ENCODE measurements at places on chromosomes 5 and 9. TPM values are rescaled to one million over a fixed set of nuclear protein-coding genes. Genes with fewer than 3 reads are reported as not detected.

DNA sequence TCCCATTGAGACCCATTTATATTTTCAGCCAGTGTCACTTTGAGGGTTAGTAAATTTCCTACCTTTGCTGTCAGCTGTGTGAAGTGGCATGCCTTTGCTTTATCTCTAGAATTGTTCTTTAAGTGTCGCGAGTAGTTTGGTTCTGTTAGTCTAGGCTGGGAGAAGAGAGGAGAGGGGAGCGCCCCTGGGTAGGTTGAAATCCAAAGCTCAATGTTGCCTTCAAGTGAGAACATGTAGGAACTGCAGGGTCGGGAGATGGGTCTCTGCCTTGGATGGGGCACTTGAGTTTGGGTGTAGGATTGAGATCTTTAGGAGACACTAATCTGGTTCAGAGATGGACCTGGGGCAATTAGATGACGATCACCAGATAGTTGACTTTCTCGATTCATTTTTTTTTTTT lies 46.3 kb downstream of the STC2 start:
- DNase-seq: no peak
- peaks cover 15% of the 10 kb centered on the region for H3K4me1 ChIP-seq
- H3K4me3 ChIP-seq: no peak overlapping the region
- no peak overlapping the region for H3K27ac ChIP-seq
- H3K36me3 ChIP-seq: no peaks in the 10 kb centered on the region

- peaks cover 1% of the 10 kb centered on the region for H3K27me3 ChIP-seq
- H3K4me1 ChIP-seq: no peaks in the 10 kb centered on the region
- no peak overlapping the region for H3K27ac ChIP-seq
Observed at GRCh38 chr5:2836133-2836532, 84.7 kb upstream of the IRX2 start.

The ZNF189 gene
- 17.9 TPM for total RNA-seq

GRCh38 chr5:102583276-102584124 lies 84.7 kb upstream of the SLCO6A1 start:
- H3K27ac ChIP-seq: no peak overlapping the region
- no peak for DNase-seq
- H3K4me3 ChIP-seq: no peak overlapping the region
- H3K27me3 ChIP-seq: no peaks in the 10 kb centered on the region
- peaks cover 9% of the 10 kb centered on the region for H3K4me1 ChIP-seq

GRCh38 chr5:123907349-123907748 lies 395.4 kb downstream of the CSNK1G3 start:
- no peaks in the 10 kb centered on the region for H3K27me3 ChIP-seq
- DNase-seq: no peak
- no peak overlapping the region for H3K27ac ChIP-seq
- H3K4me1 ChIP-seq: peaks cover 12% of the 10 kb centered on the region

DNA sequence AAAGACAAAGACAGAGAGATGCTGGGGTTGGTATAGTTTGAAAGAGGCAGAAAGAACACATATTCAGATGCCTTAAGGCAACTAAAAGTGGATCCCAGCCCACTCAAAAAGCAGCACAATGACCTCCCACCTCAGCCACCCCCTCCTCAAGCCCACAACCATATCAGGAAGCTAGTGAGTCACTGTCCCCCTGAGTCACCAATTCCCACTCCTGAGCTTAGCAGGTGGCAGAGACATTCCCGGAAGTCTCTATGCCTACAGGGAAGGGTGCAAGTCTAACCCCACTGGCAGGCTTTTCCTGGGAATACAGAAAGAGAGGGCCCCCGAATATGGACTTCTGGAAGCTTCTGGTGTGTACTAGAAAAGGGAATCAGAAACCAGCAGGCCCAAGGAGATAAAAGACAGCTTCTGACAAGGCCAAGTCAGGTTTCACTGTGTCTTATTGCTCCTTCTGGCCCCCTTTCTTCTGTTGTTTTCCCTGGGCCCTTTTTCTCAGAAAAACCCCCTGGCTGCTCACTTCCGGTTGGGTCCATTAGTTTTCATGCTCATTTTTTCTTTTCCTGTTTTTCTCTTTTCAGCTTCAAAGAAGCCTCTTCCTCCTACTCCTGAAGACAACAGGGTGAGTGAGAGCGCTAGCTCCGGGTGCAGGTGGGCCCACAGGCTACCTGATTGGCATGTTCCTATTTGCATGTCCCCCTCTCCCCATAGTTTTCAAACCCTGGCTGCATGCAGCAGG lies 36.8 kb downstream of the ITK start:
- H3K27me3 ChIP-seq: peaks cover 1% of the 10 kb centered on the region
- DNase-seq: no peak
- H3K4me3 ChIP-seq: no peak overlapping the region
- H3K27ac ChIP-seq: no peak overlapping the region

- H3K36me3 ChIP-seq: no peaks in the 10 kb centered on the region
- no peak overlapping the region for H3K4me3 ChIP-seq
- DNase-seq: no peak
Observed at GRCh38 chr5:123783421-123783820, 271.4 kb downstream of the CSNK1G3 start.

- no peak for DNase-seq
- H3K27ac ChIP-seq: peak overlapping the region; percentile 76
- H3K4me3 ChIP-seq: peak overlapping the region; percentile 20
- H3K27me3 ChIP-seq: no peaks in the 10 kb centered on the region
- H3K36me3 ChIP-seq: no peaks in the 10 kb centered on the region
- peaks cover 9% of the 10 kb centered on the region for H3K4me1 ChIP-seq
Observed at GRCh38 chr9:92446536-92446935, 22.3 kb upstream of the OMD start.

The FAM169A gene
- total RNA-seq: 8.8 TPM

DNA sequence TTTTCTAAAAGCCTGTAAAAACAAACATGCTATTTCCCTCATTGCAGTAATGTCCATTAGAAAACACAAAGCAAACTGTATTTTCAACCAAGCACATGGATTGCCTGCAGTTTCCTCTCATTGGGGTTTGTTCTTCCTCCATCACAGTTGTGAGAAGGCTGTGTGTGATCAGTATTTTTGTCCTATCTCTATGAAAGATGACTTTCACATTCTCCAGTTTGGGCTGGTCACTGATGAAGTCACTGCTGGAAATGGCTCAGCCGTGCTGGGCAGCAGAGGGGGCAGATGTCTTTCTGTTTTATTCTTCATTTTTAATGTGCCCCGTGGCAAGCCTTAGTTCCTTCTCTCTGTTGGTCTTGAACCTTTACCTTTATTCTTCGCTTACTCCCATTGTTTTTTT lies 288.9 kb upstream of the MPDZ start:
- peak overlapping the region; percentile 83 for H3K27ac ChIP-seq
- no peak for DNase-seq
- H3K36me3 ChIP-seq: no peaks in the 10 kb centered on the region
- peak overlapping the region; percentile 64 for H3K4me3 ChIP-seq

DNA sequence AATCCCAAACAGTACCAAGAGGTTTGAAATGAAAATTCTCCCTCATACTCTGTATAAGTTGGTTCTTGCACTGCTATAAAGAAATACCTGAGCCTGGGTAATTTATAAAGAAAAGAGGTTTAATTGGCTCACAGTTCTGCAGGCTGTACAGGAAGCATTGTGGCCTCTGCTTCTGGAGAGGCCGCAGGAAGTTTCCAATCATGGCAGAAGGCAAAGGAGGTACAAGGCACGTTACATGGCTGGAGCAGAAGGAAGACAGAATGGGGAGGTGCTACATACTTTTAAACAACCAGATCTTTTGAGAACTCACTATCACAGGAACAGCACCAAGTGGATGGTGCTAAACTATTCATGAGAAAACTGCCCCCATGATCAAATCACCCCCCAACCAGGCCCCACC lies 25.6 kb upstream of the ERBIN start:
- H3K4me3 ChIP-seq: no peak overlapping the region
- H3K4me1 ChIP-seq: no peaks in the 10 kb centered on the region
- DNase-seq: no peak

GRCh38 chr5:759111-759751 lies 25.3 kb downstream of the ZDHHC11B start:
- peaks cover 15% of the 10 kb centered on the region for H3K27me3 ChIP-seq
- no peaks in the 10 kb centered on the region for H3K4me1 ChIP-seq
- no peak overlapping the region for H3K4me3 ChIP-seq
- H3K36me3 ChIP-seq: no peaks in the 10 kb centered on the region
- no peak overlapping the region for H3K27ac ChIP-seq
- no peak for DNase-seq

The OR13F1 gene
- not detected for total RNA-seq

DNA sequence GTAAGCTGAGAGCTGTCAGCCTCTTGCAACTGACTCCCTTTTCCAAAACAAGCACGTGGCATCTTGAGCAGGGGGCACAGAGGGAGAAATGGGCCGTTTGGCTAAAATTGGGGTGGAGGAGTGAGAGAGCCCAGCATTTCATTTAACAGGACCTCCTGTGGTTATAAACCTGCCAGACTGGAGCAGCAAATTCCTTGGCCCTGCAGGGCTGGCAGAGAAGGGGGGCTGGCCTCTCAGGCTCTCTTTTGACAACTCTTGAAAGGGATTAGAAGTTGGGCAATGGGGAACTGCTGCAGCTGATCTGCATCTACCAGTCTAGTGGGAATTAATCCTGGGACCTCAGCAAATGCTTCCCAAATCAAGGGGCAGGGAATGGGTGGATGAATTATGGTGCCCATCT lies 7.2 kb upstream of the POU4F3 start:
- peaks cover 3% of the 10 kb centered on the region for H3K36me3 ChIP-seq
- no peak overlapping the region for H3K27ac ChIP-seq

DNA sequence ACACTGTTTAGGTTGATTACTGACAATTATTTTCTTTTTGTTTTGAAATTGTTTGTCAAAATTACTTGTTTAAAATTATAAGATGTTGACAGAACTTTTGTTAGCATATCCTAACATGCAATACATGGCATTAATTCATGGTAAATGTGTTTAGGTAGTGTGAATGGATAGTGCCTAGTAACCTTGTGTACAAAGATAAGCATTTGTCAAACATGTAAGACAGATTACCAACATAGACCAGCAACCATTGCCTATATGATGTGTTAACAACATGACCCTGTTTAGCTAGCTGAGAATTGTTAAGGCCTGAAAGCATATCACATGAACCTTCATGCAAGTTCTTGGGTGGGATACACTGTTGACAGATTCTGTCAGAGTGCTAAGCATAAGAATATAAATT lies 13.4 kb downstream of the MAN2A1 start:
- peaks cover 53% of the 10 kb centered on the region for H3K4me1 ChIP-seq
- no peaks in the 10 kb centered on the region for H3K27me3 ChIP-seq
- H3K36me3 ChIP-seq: peaks cover 4% of the 10 kb centered on the region
- H3K4me3 ChIP-seq: no peak overlapping the region
- DNase-seq: no peak

DNA sequence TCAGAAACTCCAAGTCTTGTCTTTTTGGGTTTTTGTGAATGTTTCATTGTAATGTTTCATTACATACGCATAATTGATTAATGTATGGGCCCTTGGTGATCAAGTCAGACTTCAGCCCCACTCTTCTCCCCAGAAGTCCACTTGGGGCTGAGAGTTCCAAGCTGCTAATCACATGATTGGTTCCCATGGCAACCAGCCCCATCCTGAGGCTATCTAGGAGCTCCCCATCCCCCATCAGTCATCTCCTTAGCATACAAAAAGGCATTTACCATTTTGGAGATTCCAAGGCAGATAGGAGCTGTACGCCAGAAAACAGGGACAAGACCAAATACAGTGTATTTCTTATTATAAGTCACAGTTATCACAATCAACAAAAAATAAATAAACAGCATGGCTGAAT lies 22.9 kb upstream of the SYK start:
- DNase-seq: no peak
- no peaks in the 10 kb centered on the region for H3K36me3 ChIP-seq
- peaks cover 12% of the 10 kb centered on the region for H3K27me3 ChIP-seq
- H3K4me3 ChIP-seq: no peak overlapping the region
- no peaks in the 10 kb centered on the region for H3K4me1 ChIP-seq

The DDX4 gene
- total RNA-seq: not detected

The SAXO1 gene
- total RNA-seq: not detected

DNA sequence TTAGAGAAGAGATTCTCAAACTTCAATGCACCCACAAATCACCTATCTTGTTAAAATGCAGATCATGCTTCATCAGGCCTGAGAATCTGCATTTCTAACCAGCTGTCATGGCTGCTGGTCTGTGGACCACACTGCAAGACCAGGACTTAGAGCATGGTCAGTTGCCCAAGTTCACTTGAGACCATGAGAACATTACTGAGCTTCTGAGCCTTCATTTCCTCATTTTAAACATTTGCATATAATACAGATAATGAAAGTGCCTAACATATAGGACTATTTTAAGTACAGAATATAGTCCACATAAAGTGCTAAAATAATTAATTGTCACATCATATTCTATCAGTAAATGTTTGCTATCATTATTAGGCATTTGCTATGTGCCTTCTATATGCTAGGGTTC lies 260.8 kb upstream of the TNC start:
- H3K4me3 ChIP-seq: no peak overlapping the region
- H3K27me3 ChIP-seq: no peaks in the 10 kb centered on the region
- peaks cover 8% of the 10 kb centered on the region for H3K4me1 ChIP-seq
- H3K36me3 ChIP-seq: peaks cover 5% of the 10 kb centered on the region
- no peak for DNase-seq

DNA sequence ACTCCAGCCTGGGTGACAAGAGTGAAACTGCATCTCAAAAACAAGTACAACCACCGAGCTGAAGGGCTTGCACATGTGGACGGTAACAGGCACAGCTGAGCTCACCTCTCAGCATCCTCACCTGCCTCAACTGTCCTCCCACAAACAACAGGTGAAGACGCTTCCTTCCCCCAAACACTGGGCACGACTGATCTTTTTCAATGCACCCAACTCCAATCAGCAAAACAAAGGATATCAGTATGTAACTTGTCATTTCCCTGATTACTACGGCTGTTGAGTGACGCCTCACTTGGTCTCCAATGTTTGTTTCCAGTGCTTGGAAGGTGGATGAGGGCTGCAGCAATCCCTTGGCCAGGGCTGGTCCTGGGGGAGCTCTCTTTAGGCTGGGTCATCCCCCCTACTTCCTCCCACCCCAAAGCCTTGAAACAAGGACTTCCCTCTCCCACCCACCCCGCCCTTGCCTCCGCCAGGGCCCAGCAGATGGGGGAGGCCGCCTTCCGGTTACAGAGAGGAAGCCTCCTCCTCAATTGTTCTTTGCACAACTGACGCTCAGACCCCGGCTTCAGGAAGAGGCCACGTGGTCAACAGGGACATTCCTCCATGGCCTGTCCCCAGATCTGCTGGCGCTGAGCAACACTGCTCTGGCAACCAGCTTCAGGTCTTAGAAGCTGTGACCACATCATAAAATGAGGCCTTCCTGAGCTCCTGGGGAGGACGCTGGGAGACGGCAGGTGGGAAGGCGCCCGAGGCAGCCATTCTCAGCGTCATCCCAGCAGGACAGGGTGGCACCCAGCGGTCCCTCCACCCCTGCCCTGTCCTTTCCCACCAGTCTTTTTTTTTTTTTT lies 5.9 kb downstream of the FAM78A start:
- no peaks in the 10 kb centered on the region for H3K36me3 ChIP-seq
- H3K4me1 ChIP-seq: no peaks in the 10 kb centered on the region
- no peak for DNase-seq

- no peaks in the 10 kb centered on the region for H3K27me3 ChIP-seq
- H3K4me3 ChIP-seq: no peak overlapping the region
- H3K27ac ChIP-seq: no peak overlapping the region
- H3K4me1 ChIP-seq: peaks cover 21% of the 10 kb centered on the region
- DNase-seq: no peak
Observed at GRCh38 chr9:111659691-111660090, 1.7 kb upstream of the GNG10 start.

The ALG2 gene
- total RNA-seq: 34.3 TPM

The ARHGEF37 gene
- total RNA-seq: 5.8 TPM

The LHX3 gene
- not detected for total RNA-seq

The INSL4 gene
- total RNA-seq: not detected

- H3K4me1 ChIP-seq: peaks cover 21% of the 10 kb centered on the region
- no peak for DNase-seq
- no peak overlapping the region for H3K4me3 ChIP-seq
- no peaks in the 10 kb centered on the region for H3K36me3 ChIP-seq
- H3K27ac ChIP-seq: peak overlapping the region; percentile 55
- H3K27me3 ChIP-seq: peaks cover 9% of the 10 kb centered on the region
Observed at GRCh38 chr9:94010980-94011533, 55.9 kb upstream of the BARX1 start.

Measured in chondrocyte (in vitro differentiated cells).